Activated CD8-positive, alpha-beta T cell treated with anti-CD3 and anti-CD28 coated beads for 36 hours (primary cell): ENCODE measurements at places on chromosomes 5 and 9.

DNA sequence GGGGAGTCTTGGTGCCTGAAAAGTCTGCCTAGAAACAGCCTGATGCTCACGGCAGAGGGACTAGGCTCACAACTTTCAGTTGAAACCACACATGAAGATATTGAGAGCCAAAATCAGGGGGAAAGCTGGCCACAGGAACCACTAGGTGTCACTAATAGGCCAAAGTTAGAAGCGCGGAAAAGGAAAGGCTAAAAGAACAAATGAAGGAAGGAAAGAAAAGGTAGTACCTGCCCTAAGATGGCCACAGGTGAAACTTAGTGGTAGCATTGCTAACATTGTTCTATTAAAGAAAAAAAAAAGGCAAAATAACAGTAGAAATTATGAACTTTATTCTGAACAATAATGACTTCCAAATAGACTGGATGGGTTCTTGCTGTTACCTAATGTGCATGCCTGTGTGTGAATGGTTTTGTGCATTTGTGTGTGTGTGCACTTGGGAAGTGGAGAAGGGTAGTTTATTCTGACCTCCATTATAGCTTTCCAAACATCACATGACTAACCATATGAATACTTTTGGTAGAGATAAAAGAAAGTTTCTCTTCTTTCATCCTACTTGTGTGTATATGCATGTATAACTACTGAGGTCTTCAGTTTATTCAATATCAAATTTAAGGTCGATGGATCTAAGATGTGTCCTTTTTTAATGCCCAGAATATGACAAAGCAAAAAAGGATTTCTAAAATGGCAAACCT, 2.1 kb upstream of the RFESD start:
- no peaks in the 10 kb centered on the region for H3K36me3 ChIP-seq
- H3K4me3 ChIP-seq, result no peak overlapping the region
- H3K27ac ChIP-seq, result peak overlapping the region; percentile 52
- H3K4me1 ChIP-seq, result peaks cover 30% of the 10 kb centered on the region
- peak; percentile 75 for DNase-seq

DNA sequence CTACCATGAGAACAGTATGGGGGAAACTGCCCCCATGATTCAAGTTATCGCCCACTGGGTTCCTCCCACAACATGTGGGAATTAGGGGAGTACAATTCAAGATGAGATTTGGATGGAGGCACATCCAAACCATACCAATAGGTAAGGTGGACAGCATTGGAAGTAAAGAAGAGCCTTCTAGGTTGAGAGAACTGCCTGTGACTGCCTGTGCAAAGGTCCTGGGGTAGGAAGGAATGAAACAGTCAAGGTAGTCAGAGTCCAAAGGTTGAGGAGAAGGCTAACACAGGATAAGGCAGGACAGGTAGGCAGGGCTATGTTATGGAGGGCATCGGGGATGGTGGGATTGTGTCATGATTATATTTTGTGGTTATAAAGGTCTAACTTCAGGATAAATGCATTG, 6.1 kb downstream of the GDA start:
- H3K27ac ChIP-seq, result no peak overlapping the region
- no peak overlapping the region for H3K4me3 ChIP-seq
- H3K4me1 ChIP-seq, result no peaks in the 10 kb centered on the region
- DNase-seq, result no peak
- H3K36me3 ChIP-seq, result no peaks in the 10 kb centered on the region

DNA sequence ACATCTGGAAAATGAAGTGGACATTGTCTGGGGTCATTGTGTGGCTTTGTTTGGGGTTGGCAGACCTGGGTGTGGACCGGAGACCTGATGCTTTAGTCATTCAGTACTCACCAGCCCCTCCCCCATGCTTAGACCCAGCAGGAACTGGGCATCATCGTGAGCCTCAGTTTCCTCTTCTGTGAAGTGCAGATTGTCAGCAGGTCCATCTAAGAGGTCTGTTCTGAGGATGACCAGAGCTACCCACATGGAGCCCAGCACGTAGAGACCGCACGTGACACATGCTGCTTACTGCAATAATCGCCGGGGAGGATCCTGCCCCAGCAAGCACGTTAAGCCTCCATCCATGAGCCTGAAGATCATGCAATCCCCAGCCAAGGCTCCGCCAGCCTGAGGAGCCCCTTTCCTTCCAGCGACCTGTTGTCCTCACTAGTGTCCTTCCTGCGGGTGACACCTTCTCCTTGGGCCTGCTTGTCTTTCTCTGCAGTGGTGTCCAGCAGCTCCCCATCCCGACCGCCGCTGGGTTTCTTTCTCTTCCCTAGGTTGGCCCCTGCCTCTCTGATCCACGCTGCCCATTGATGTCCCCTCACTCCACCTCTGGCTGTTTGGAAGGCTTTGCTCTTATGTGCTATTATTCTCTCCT, 26.7 kb upstream of the IRX4 start:
- H3K36me3 ChIP-seq, result no peaks in the 10 kb centered on the region
- peaks cover 4% of the 10 kb centered on the region for H3K27me3 ChIP-seq
- no peak for DNase-seq
- no peak overlapping the region for H3K4me3 ChIP-seq

- no peak overlapping the region for H3K27ac ChIP-seq
- no peak for DNase-seq
- H3K27me3 ChIP-seq, result no peaks in the 10 kb centered on the region
- peaks cover 11% of the 10 kb centered on the region for H3K4me1 ChIP-seq
These were observed 33.8 kb downstream of the MACROH2A1 start for GRCh38 chr5:135365281-135365680.
